Activated T-helper 1 cell treated with anti-CD3 and anti-CD28 coated beads, Interleukin-2, amount 50 U/mL, for 16 hours (primary cell): ENCODE measurements at places on chromosomes 1 and 21.

DNA sequence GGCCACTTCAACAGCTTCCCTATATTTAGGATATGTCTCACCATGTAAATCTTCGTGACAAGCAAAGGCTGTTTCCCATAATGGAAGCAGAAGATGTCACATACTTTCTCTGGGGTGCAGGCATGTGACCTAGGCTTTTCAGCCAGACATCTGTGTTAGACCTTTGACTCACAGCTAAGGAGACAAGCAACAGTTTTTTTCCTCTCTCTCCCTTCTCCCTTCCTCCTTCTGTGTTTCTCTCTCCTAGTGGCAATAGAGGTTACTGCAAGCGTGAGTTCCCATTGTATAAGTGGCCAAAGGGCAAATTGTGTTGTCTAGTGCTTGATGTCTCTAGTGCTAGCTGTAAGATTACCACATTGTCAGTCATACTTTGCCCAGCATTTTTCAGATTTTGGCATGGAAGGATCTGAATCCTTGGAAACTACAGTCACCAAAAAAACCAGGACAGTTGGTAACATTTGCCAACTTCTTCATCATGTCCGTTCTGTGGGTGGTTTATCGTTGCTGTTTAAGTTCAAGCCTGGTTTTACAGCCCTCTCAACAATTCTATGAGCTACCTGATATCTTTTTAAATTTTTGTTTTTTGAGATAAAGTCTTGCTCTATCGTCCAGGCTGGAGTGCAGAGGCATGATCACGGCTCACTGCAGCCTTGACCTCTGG lies 44.4 kb upstream of the RABGAP1L start:
- DNase-seq, result no peak

DNA sequence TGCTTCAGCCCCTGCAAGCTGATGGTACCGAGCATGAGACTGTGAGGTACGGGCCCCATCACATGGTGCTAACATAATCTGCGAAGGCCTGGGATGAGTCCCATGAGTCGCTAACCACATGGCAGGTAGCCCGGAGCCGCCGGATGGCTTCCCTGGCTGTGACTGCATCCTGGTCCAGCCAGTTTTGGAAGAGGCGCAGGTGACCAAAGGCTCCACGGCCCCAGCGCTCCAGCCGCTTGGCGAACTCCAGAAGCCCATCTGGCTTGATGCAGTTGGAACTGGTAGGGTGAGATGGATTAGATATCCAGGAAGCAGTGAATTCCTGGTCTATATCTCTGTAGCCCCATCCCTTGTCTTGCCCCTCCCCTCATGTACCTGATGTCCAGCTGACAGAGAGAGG lies 24.6 kb downstream of the LRRC41 start:
- DNase-seq, result no peak

GRCh38 chr1:247079141-247079874 lies 697 bp upstream of the ZNF670 start:
- no peak for DNase-seq

DNA sequence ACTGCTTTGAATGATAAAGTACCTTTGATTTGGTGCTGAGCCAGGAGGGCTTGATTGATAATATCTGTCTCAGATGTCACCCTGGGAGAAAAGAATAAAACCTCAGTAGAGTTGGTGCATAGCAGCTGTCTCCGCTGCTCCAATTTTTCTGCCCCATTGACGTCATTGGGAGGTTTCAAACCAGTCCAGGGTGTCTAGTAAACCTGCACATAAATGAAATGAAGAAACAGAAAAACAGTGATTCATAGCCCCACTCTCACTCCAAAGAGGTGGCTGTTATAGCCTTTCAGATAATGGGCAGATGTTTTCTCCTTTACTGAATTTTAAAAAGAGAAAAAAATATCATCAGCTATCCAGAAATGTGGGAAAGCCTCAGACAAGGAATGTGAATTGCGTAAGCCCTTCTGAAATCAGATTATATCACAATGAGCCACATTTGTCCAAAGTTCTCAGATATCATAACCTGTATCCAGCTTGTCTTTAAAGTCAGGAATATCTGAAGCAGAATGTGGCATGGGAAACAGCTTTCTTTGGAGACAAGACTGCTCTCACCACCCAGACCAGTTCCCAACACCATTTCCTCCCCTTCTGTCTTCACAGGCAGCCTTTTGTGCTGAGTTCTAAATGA lies 351.3 kb upstream of the SGIP1 start:
- DNase-seq, result peak; percentile 1

GRCh38 chr1:245322673-245323072 lies 167.9 kb downstream of the KIF26B start:
- no peak for DNase-seq

DNA sequence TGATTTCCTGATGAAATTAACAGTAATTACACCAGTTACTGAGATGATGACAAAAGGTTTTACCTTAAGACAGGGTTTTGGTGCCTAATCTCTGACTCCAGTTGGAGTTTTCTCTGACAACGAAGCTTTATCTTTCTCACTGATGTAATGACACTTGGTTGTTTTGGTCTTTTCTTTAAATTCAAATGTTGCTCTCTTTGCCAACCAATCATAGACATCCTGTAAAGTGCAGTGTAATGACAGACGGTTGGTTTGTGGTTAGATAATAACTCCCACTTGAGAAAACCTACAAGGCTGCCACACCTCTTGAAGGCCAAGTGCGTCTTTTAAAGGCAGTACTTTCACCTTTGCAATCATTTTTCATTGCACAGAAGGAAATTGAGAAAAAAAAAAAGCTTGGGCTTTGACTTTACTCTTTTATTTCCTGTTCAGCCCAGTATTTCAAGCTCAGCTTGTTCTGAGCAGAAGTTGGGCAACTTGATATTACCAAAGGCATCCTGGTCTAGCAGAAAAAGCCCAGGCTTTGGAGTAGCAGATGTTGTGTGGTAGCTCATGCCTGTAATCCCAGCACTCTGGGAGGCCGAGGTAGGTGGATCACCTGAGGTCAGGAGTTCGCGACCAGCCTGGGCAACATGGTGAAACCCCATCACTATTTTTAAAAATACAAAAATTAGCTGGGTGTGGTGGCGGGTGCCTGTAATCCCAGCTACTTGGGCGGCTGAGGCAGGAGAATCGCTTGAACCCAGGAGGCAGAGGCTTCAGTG lies 14.9 kb downstream of the PDIK1L start:
- DNase-seq, result no peak
